ENCODE measurements at places on chromosomes 5 and 9.

DNA sequence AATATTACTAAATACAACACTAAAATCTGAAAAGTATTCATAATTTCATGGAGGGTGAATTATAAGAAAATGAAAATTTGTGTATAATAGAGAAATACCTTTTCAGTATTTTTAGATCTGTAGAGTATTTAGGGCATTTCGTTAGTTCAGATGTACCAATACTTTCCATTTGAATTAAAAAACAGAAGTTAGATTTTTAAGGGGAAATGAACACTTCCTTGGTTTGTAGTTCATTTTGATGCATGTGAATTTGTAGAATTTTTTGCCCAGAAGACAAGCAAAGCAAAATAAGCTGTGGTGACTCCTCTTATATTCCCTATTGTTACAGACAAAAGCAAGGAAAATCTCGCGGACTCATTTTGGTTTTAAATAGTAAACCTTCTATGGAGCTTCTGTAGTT is 209.0 kb upstream of the RPS23 start:
- H3K27ac ChIP-seq: no peak overlapping the region
- H3K4me3 ChIP-seq: no peak overlapping the region
- no peak for DNase-seq
- no peaks in the 10 kb centered on the region for H3K4me1 ChIP-seq
- H3K36me3 ChIP-seq: no peaks in the 10 kb centered on the region
- H3K27me3 ChIP-seq: peaks cover 22% of the 10 kb centered on the region

DNA sequence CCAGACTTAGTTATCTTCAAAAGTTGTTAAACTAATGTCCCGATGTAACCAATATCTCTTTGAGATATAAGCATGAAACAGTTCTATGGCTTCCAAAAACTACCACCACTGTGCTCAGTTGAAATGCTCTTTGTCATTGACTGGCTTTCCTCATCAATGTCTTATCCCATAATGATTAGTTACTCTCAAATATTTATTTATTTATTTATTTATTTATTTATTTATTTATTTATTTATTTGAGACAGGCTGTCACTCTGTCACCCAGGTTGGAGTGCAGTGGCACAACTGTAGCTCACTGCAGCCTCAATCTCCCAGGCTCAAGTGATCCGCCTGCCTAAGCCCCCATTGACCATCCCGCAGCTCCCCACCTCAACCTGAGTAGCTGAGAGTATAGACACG is 28.0 kb upstream of the MLLT3 start:
- H3K27ac ChIP-seq: no peak overlapping the region
- no peaks in the 10 kb centered on the region for H3K36me3 ChIP-seq
- H3K4me3 ChIP-seq: no peak overlapping the region
- peaks cover 23% of the 10 kb centered on the region for H3K27me3 ChIP-seq

DNA sequence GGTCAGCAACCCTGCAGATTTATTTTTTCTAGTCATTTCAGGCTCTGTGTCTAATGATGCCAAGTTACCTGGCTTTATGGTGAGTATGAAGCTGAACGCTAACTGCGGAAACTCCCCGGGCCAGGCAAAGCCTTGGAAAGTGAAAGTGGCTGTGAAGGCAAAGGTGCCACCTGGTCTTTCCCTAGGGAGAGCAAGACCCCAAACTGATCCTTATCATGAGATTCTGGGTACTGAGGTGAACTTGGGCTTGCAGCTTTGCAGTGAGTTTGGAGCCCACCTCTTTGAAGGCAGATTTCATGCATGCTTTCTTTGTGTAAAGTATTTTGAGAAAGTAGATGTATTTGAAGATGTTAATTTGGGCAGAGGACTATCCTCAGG is 63.3 kb downstream of the CARTPT start:
- H3K4me1 ChIP-seq: peaks cover 15% of the 10 kb centered on the region
- H3K27me3 ChIP-seq: peaks cover 10% of the 10 kb centered on the region
- DNase-seq: no peak
- H3K36me3 ChIP-seq: no peaks in the 10 kb centered on the region
- H3K4me3 ChIP-seq: peak overlapping the region; percentile 16

DNA sequence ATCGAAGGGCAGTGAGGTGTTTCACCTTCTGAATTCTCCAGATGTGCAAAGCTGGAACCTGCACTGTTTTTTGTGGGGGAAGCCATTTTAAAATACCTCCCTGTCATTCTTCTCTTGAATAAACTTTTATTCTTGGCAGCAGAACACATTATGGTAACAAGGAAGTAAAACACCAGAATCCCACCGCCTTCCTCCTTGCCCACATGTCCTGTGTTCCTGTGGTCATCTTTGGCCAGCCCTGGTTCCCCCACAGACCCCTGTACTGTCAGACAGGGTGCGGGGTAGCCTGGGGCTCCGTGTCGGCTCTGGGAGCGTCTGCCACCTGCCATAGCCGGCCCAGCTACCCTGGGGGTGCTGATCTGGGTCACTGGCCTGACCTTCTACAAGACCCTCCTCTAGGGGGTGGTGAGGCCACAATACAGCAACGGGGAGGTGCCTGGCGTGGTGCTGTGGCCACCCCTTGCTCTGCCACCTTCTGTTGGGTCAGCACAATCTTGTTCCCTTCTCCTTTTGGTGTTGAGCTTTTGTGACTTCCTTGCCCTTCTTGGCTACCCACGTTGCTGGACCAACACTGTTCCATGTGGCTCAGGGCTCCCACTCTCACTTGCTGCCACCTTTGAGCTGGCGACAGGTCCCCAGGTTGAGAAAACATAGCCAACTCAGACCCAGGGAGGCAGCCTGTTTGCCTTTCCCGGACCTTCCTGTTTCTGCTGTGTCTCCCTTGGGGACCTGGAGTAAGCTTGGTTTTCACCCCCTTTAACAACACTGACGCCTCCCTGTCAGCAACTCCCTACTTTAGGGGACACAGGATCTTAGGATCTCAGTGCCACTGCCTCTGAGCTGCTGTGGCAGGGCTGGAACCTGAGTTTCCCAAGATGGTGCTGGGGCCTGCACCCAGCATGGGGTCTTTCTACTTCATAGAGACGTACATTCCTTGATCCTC is 4.8 kb downstream of the WNK2 start:
- no peaks in the 10 kb centered on the region for H3K36me3 ChIP-seq
- H3K27ac ChIP-seq: no peak overlapping the region
- no peak overlapping the region for H3K4me3 ChIP-seq
- H3K27me3 ChIP-seq: peaks cover 31% of the 10 kb centered on the region
- no peaks in the 10 kb centered on the region for H3K4me1 ChIP-seq
- DNase-seq: no peak

DNA sequence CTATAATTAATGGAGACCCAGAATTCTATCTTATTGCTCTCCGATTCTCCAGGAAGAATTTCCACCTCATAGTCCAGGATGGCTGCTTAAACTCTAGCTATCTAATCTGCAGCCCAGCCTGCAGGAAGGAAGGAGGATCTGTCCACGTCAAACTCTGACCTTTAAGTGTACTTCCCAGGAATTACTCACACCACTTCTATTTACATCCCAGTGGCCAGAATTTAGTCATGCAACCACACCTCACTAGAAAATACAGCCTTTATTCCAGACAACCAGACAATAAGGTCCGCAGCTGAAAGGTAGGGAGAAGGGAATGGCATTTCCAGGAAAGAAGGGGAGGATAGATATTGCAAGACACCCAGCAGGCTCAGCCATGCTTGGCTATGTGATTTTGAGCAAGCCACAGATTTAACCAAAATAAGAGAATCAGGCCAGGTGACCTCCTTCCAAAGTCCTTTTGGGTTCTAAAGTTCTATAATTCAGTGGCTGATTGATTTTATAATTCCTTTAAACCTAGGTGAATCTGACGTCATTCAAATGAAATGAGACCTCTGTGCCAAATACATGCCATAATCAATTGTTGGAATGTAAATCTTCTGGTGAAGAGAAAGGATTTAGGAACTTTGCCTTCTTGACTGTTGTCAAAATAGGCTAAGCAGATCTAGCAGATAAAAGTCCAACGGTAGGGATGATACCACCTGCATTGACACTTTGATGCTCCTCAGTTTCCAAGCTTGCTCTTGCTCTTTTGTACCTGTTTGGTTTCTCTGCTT is 3.7 kb upstream of the DENND1A start:
- H3K27me3 ChIP-seq: peaks cover 33% of the 10 kb centered on the region
- H3K4me1 ChIP-seq: peaks cover 14% of the 10 kb centered on the region
- H3K27ac ChIP-seq: no peak overlapping the region
- H3K4me3 ChIP-seq: no peak overlapping the region
- peaks cover 4% of the 10 kb centered on the region for H3K36me3 ChIP-seq

DNA sequence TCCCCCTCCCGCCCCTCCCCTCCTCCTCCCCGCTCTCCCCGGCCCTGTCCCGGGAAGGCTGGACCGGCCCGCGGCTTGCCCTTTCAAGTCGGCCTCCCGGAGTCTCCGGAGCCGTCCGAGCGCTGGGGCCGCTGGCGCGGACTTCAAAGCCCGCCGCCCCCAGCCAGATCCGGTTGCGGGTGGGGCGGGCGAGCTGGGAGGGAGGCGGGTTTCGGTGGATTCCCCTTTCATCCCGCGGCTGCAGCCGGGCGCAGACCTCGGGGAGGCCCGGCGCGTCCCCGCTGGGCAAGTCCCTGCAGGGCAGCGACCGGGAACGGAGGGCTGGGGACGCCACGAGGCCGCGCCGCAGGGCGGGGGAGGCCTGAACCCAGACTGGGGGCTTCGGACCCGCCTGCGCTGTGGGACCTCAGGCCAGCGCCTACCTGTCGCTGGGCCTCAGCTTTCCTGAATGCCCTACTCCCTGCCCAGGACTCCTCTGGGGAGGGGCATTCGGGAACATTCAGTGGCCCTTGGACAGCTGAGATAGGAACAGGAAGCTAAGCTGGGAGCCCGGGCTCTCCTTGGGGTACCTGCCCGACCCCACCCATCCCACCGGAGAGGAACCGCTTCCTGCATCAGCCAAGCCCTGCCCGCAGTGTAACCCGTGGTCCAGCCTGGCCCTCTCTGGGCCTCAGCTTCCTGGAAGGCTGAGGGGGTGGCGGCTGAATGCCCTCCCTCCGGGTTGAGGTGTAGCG is 23.4 kb downstream of the C9orf50 start:
- H3K4me3 ChIP-seq: peak overlapping the region; percentile 62
- peak; percentile 84 for DNase-seq
- peak overlapping the region; percentile 58 for H3K27ac ChIP-seq
- peaks cover 4% of the 10 kb centered on the region for H3K27me3 ChIP-seq
- H3K4me1 ChIP-seq: peaks cover 31% of the 10 kb centered on the region

- H3K36me3 ChIP-seq: no peaks in the 10 kb centered on the region
- H3K4me1 ChIP-seq: no peaks in the 10 kb centered on the region
- no peak for DNase-seq
- H3K27me3 ChIP-seq: peaks cover 4% of the 10 kb centered on the region
- no peak overlapping the region for H3K27ac ChIP-seq
Measured at GRCh38 chr5:95063492-95063891, 221.4 kb downstream of the MCTP1 start.

DNA sequence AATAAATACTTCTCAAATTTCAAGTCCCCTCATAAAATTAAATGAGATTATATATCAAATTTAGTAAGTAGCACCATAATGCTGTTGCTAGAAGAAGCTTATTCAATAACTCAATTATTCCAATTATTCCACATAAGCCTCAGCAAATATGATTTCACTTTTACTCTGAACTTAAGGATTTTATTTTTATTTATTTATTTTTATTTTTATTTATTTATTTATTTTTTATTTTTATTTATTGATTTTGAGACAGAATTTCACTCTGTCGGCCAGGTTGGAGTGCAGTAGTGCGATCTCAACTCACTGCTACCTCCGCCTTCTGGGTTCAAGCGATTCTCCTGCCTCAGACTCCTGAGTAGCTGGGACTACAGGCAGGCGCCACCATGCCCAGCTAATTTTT is 1308.3 kb upstream of the CDH9 start:
- no peak overlapping the region for H3K4me3 ChIP-seq
- H3K4me1 ChIP-seq: no peaks in the 10 kb centered on the region
- no peak for DNase-seq
- no peak overlapping the region for H3K27ac ChIP-seq
- H3K36me3 ChIP-seq: no peaks in the 10 kb centered on the region

GRCh38 chr5:158626718-158627117 is 473.0 kb downstream of the EBF1 start:
- H3K27me3 ChIP-seq: no peaks in the 10 kb centered on the region
- H3K27ac ChIP-seq: no peak overlapping the region
- no peaks in the 10 kb centered on the region for H3K4me1 ChIP-seq
- no peaks in the 10 kb centered on the region for H3K36me3 ChIP-seq
- no peak overlapping the region for H3K4me3 ChIP-seq

DNA sequence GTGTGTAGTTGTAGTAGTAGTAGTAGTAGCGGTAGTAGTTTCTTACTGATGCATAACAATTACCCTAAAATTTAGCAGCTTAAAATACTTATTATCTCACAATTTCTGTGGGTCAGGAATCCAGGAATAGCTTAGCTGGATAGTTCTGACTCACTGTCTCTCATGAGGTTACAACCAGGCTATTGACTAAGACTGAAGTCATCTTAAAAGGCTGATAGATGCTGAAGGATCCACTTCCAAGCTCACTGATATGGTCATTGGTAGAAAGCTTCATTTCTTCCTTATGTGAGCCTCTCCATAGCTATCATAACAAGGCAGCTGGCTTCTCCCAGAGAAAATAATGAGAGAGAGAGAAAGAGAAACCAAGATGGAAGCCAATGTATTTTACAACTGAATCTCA is 147.5 kb upstream of the FBXL17 start:
- no peaks in the 10 kb centered on the region for H3K4me1 ChIP-seq
- H3K27me3 ChIP-seq: no peaks in the 10 kb centered on the region
- no peaks in the 10 kb centered on the region for H3K36me3 ChIP-seq
- DNase-seq: no peak
- H3K4me3 ChIP-seq: no peak overlapping the region

GRCh38 chr9:95494022-95494415 is 22.8 kb downstream of the PTCH1 start:
- H3K36me3 ChIP-seq: no peaks in the 10 kb centered on the region
- peak overlapping the region; percentile 77 for H3K4me3 ChIP-seq
- DNase-seq: peak; percentile 77
- peaks cover 32% of the 10 kb centered on the region for H3K4me1 ChIP-seq
- H3K27ac ChIP-seq: peak overlapping the region; percentile 83

- peaks cover 9% of the 10 kb centered on the region for H3K4me1 ChIP-seq
- peak overlapping the region; percentile 23 for H3K4me3 ChIP-seq
- no peaks in the 10 kb centered on the region for H3K27me3 ChIP-seq
- no peak overlapping the region for H3K27ac ChIP-seq
Measured at GRCh38 chr9:5042661-5043178, 57.6 kb downstream of the JAK2 start.

GRCh38 chr5:14071433-14071832 is 71.7 kb upstream of the TRIO start:
- DNase-seq: no peak
- no peaks in the 10 kb centered on the region for H3K27me3 ChIP-seq
- H3K36me3 ChIP-seq: no peaks in the 10 kb centered on the region
- H3K27ac ChIP-seq: no peak overlapping the region
- H3K4me1 ChIP-seq: no peaks in the 10 kb centered on the region
- H3K4me3 ChIP-seq: no peak overlapping the region

DNA sequence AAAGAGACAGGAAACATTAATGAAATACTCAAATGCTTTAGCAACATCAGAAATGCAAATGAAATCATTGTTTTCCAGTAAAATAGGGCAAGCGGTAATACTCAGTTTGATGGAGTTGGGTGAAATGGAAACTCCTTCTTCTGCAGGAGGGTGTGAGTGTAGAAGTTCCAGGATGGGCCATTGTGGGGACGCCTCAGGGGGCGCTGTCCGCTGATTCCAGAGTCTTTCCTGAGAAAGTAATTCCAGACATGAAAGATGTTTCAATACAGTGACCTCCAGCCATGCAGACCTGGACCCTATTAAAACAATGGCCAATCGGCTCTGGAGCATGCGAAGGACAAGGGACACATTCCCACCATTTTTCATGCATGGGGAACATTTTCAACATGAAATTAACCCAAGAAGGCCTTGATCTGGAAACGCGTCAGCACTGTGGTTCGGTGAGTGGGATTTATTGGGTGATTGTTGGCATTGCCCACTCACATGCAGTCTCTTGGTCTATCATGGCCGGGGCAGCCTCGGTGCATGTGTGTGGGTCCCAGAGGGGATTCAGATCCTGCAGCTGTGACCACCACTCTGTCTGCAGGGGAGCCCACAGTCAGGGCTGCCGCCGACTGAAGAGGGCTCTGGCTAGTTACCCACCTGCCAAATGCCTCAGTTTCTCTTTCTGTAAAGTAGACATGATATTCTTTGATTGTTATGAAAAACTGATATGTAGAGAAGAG is 132.6 kb upstream of the IRX4 start:
- no peaks in the 10 kb centered on the region for H3K36me3 ChIP-seq
- no peak for DNase-seq
